ENCODE measurements at places on chromosomes 7 and 10. TPM values are rescaled to one million over a fixed set of nuclear protein-coding genes. Genes with fewer than 3 reads are reported as not detected.

Gene PIK3CG
- total RNA-seq, result 118 TPM

Gene NUTM2D
- 0.19 TPM for total RNA-seq

DNA sequence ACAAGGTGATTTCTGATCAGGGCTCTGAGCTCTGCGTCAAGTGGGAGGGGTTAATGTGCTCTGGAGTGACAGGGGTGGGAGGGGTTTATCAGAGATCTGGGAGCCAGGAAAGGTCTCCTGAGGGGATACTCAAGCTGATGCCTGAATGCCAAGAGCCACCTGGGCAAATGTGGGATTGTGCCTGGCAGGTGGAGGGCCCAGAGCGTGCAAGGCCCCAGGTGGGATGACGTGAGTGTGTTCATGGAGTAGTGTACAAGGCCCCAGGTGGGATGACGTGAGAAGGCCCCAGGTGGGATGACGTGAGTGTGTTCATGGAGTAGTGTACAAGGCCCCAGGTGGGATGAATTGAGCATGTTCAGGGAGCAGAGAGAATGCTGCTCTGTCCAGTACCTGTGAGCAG is 610.3 kb downstream of the PTPRN2 start:
- DNase-seq, result no peak
- H3K36me3 ChIP-seq, result no peaks in the 10 kb centered on the region
- H3K27ac ChIP-seq, result no peak overlapping the region
- no peaks in the 10 kb centered on the region for H3K27me3 ChIP-seq
- H3K4me1 ChIP-seq, result no peaks in the 10 kb centered on the region

- no peaks in the 10 kb centered on the region for H3K4me1 ChIP-seq
- H3K36me3 ChIP-seq, result no peaks in the 10 kb centered on the region
- DNase-seq, result no peak
- no peak overlapping the region for H3K27ac ChIP-seq
- no peak overlapping the region for H3K4me3 ChIP-seq
Measured at GRCh38 chr7:32161708-32162107, 91.5 kb upstream of the PDE1C start.

- H3K27ac ChIP-seq, result no peak overlapping the region
- no peaks in the 10 kb centered on the region for H3K36me3 ChIP-seq
- no peak overlapping the region for H3K4me3 ChIP-seq
- H3K4me1 ChIP-seq, result peaks cover 15% of the 10 kb centered on the region
- no peak for DNase-seq
Measured at GRCh38 chr10:59995862-59996261, 89.5 kb upstream of the CCDC6 start.

- no peak overlapping the region for H3K4me3 ChIP-seq
- 0 out of 2 replicates have a peak, but pooled peaks cover 4% of the 10 kb centered on the region for H3K36me3 ChIP-seq
- no peak for DNase-seq
- H3K27ac ChIP-seq, result no peak overlapping the region
Measured at GRCh38 chr7:139186146-139186545, 44.9 kb upstream of the UBN2 start.

GRCh38 chr7:151146761-151147160 is 20.7 kb downstream of the GBX1 start:
- H3K36me3 ChIP-seq, result no peaks in the 10 kb centered on the region
- no peaks in the 10 kb centered on the region for H3K27me3 ChIP-seq
- DNase-seq, result no peak
- H3K4me3 ChIP-seq, result no peak overlapping the region

DNA sequence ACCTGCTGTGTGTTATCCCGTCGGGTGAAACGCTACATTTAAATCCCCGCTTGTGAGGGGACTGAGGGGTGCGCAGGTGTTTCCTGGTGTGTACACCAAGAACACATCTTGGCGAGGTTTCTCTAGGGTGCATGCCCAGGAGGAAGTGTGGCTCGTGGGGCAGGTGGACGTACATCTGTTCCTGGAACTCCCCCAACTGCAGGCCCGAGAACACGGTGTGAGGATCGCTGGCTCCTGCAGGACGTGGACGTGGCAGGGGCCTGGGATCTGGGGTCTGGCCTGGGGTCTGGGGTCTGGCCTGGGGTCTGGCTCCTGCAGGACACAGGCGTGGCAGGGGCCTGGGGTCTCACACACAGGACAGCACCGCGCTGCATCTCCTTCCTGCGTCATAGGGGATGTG is 10.1 kb downstream of the KNDC1 start:
- no peak for DNase-seq
- no peaks in the 10 kb centered on the region for H3K36me3 ChIP-seq
- no peak overlapping the region for H3K27ac ChIP-seq
- H3K4me3 ChIP-seq, result no peak overlapping the region
- H3K4me1 ChIP-seq, result no peaks in the 10 kb centered on the region
- no peaks in the 10 kb centered on the region for H3K27me3 ChIP-seq
